ENCODE measurements at places on chromosomes 6 and 20. TPM values are rescaled to one million over a fixed set of nuclear protein-coding genes. Genes with fewer than 3 reads are reported as not detected.

FKBP5 gene
- 72.6 TPM for total RNA-seq

HLA-DRB5 gene
- total RNA-seq, result 12.5 TPM

MCM3 gene
- 10.1 TPM for total RNA-seq

EYS gene
- total RNA-seq, result not detected

PBOV1 gene
- total RNA-seq, result not detected
